Melanocyte of skin (primary cell): ENCODE measurements at places on chromosomes 7 and 10. TPM values are rescaled to one million over a fixed set of nuclear protein-coding genes. Genes with fewer than 3 reads are reported as not detected.

The UCN3 gene
- not detected in 2 replicates for total RNA-seq

The GPR85 gene
- total RNA-seq, result 9.5 and 12.0 TPM in 2 replicates

The GLI3 gene
- 5.2 and 5.5 TPM in 2 replicates for total RNA-seq

The FAM25A gene
- not detected in 2 replicates for total RNA-seq

The SLC26A5 gene
- total RNA-seq, result not detected in 2 replicates

The GTPBP10 gene
- total RNA-seq, result 13.7 and 16.5 TPM in 2 replicates

The COL26A1 gene
- under 0.01 and 0.36 TPM in 2 replicates for total RNA-seq

The TMEM229A gene
- total RNA-seq, result not detected in 2 replicates

The OR6B1 gene
- not detected in 2 replicates for total RNA-seq

The RNF32 gene
- total RNA-seq, result 0.36 and 0.69 TPM in 2 replicates

The RSPH10B2 gene
- 0.46 and 0.67 TPM in 2 replicates for total RNA-seq

The ZDHHC4 gene
- 54.7 and 72.7 TPM in 2 replicates for total RNA-seq

The NUTM2E gene
- under 0.01 TPM in 1 of 2 replicates, not detected in the other for total RNA-seq

The PAPSS2 gene
- 10.7 and 20.2 TPM in 2 replicates for total RNA-seq

The SRI gene
- total RNA-seq, result 109 and 124 TPM in 2 replicates

The GGCT gene
- 28.2 and 41.4 TPM in 2 replicates for total RNA-seq

The TMEM72 gene
- total RNA-seq, result not detected in 2 replicates

The PRXL2A gene
- total RNA-seq, result 65.6 and 68.3 TPM in 2 replicates

The STAG3 gene
- total RNA-seq, result 0.73 and 2.4 TPM in 2 replicates

The GPR15LG gene
- not detected in 2 replicates for total RNA-seq

The FAM25G gene
- total RNA-seq, result not detected in 2 replicates

The ADAM8 gene
- 0.73 and 1.0 TPM in 2 replicates for total RNA-seq

The CCDC3 gene
- not detected in 2 replicates for total RNA-seq

The PNLIP gene
- total RNA-seq, result not detected in 2 replicates

The TUBB8 gene
- total RNA-seq, result not detected in 2 replicates
